ENCODE measurements at places on chromosomes 2 and 18.

DNA sequence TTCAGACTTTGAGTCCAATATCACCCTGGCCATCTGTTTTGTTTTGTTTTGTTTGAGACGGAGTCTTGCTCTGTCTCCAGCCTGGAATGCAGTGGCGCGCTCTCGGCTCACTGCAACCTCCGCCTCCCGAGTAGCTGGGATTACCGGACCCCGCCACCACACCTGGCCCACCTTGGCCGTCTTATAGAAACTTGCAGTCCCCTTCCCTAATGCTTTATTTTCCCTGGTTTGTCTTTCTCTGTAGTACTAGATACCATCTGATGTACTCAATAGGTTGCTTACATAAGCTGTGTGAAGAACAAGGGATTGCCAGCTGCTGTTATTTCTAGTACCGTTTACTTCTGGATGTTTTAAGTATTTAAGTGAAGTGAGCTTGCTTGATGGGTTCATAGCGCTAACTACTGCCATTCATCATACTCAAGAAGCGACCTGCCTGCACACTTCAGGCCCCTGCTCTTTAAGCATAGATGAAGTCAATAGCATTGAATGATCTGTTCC lies 1.2 kb downstream of the RPL31 start:
- DNase-seq: no peak

- no peak for DNase-seq
These were observed 43.3 kb downstream of the AFTPH start for GRCh38 chr2:64567473-64567872.

DNA sequence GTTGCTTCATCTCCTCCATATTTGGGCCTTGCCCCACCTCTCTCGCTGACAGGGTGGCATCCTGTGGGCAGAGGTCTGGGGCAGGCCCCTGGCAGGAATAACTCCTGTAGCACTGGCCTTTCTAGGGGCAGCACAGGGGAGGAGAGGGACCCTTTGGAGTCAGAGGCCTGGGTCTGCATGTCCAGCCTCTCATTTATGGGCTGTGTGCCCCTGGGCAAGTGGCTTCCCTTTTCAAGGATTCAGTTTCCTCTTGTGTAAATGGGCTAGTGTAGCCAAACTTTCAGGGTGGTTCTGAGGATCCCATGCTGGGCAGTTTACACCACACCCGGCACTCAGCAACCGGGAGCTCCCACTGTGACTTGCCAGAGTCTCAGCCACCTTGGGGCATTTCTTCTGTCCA lies 23.4 kb downstream of the ADRA2B start:
- no peak for DNase-seq

- DNase-seq: no peak
These were observed 79.6 kb upstream of the LCLAT1 start for GRCh38 chr2:30367232-30368070.

DNA sequence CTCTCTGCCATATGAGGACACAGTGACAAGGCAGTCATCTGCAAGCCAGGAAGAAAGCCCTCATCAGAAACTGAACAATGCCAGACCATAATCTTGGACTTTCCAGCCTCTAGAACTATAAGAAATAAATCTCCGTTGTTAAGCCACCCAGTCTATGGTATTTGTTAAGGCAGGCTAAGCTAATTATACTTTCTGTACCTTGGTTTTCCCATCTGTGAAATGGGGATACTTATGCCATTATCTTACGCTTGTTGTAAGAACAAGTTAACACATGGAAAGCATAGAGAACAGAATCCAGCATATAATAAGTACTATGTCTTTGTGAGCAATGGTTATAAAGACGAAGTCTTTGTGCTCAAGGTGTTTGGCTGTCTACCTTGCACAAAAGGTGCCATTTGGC lies 8.3 kb upstream of the ADD2 start:
- DNase-seq: no peak

- DNase-seq: no peak
These were observed 15.3 kb upstream of the LOXHD1 start for GRCh38 chr18:46672062-46672970.

DNA sequence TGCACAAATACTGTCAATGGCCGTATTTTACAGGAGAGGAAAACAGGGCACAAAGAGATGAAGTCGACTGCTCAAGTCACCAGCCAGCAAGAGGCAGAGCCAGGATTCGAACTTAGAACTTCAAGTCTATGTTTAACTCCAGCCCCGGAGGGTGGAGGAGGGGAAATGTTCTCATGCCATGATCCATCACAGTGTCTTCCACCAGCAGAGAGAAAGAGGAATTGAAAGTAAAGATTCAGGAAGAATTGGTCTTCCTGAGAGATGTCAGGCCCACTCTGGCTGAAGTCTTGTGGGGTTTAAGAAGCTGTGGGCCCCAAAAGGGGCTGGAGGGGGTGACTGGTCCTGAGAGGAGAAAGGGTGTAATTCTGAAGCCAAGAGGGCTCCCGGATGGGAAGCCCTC lies 260.0 kb downstream of the TNS1 start:
- no peak for DNase-seq

DNA sequence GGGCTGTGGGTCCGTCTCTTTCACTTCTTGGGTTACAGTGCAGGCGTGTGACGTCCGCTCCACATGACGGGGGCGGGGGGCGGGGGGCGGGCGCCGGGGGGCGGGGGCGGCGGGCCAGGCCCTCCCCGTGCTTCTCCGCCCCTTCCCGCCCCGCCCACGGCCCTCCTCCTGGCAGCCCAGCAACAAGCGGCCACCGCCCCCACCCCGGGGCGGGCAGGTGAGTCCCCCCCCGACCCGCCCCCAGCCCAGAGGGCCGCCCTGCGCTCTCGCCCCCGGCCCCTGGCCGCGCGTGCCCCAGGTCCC lies 3.6 kb downstream of the ZNF516 start:
- DNase-seq: peak; percentile 53

DNA sequence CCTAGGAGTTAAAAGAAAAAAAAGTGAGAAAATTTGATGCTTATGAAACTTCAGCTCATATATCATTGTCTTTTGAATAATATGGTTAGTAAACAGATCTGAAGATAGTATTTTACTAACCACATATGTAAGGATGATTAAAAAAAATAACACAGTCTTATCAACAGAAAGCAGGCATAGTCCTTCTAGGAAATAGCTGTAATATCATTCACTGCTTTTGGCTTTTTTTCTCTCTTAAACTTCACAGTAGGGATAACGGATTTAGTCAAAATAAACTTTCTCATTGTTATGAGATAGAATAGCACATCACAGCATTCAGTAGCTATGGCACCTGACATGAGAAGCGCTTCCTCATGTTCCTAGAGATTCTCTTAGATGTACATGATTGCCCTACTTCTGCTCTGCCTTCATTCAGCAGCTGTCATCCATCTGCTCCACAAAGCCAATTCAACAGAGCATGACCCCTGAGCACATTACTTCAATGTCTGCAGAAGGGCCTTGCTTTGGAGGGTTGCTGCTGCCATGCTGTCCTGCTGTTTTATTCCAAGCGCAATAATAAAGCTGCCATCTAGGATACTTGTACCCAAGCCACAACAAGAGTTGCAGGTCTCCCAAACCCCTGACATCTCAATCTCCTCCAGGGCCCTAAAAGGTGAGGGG lies 67.0 kb downstream of the TTC21B start:
- DNase-seq: no peak

DNA sequence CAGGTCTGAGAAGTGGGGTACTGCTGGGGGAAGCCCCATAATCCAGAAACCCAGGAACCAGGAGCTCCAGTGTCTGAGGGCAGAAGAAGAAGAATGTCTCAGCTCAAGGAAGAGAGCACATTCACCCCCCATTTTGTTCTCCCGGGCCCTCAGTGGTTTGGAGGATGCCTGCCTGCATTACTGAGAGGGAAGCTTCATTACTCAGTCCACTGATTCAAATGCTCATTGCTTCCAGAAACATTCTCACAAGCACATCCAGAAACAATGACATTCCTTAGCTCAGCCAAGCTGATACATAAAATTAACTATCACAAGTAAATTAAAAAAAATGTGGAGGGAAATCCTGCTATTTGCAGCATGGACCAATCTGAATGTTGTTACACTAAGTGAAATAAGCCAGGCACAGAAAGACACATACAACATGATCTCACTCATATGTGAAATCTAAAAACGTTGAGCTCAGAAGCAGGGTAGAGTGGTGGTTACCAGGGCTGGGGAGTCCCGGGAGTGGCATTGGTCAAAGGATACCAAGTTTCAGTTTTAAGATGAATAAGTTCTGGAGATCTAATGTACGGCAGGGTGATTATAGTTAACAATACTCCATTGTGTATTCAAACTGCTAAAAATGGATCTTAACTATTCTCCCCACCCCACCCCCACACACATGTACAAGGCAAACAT lies 459.3 kb downstream of the GALR1 start:
- DNase-seq: no peak

- no peak for DNase-seq
These were observed 202.7 kb downstream of the MTX2 start for GRCh38 chr2:176471949-176472348.

- DNase-seq: no peak
These were observed 51.1 kb downstream of the CAPN13 start for GRCh38 chr2:30756051-30756719.

GRCh38 chr2:120729406-120730399 lies 6.0 kb upstream of the GLI2 start:
- DNase-seq: peak; percentile 83

All from A549 (cell line).